ENCODE measurements at places on chromosomes 4 and X. TPM values are rescaled to one million over a fixed set of nuclear protein-coding genes. Genes with fewer than 3 reads are reported as not detected.

- no peaks in the 10 kb centered on the region for H3K36me3 ChIP-seq
- no peak overlapping the region for H3K27ac ChIP-seq
- no peak overlapping the region for H3K4me3 ChIP-seq
- no peak for DNase-seq
- H3K4me1 ChIP-seq, result no peaks in the 10 kb centered on the region
- no peaks in the 10 kb centered on the region for H3K27me3 ChIP-seq
Observed at GRCh38 chr4:73908965-73909364, 39.8 kb downstream of the CXCL1 start.

DNA sequence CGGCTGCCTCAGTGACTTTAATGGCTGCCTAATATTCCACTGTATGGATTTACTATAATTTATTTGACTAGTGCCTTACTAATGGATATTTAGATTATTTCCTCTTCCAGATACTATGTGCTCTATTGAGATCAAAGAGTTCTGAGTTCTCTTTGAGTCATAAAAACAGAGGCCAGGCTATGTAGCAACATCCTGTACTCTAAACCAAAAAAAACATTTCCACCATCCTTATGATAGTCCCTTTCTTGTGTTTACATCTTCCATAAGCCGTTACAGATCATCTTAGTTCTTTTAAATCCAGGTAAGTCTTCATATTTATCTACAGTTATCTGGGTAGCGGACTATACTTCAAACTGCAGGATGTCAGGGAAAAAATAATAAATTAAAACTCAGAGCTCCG, 56.6 kb upstream of the TMEM184C start:
- H3K27me3 ChIP-seq, result no peaks in the 10 kb centered on the region
- no peak for DNase-seq
- no peaks in the 10 kb centered on the region for H3K4me1 ChIP-seq
- H3K36me3 ChIP-seq, result no peaks in the 10 kb centered on the region
- H3K4me3 ChIP-seq, result no peak overlapping the region

- no peak overlapping the region for H3K27ac ChIP-seq
- H3K4me1 ChIP-seq, result peaks cover 6% of the 10 kb centered on the region
- DNase-seq, result peak; percentile 37
- no peaks in the 10 kb centered on the region for H3K27me3 ChIP-seq
- H3K4me3 ChIP-seq, result no peak overlapping the region
Observed at GRCh38 chrX:110180176-110180927, 137.5 kb downstream of the AMMECR1 start.

Gene TMEM31
- total RNA-seq, result not detected

Gene H2BW2
- not detected for total RNA-seq

Gene ADGRL3
- total RNA-seq, result 21.2 TPM

Gene MUC7
- total RNA-seq, result not detected

Gene GABRG1
- total RNA-seq, result not detected

Gene LANCL3
- total RNA-seq, result 0.87 TPM

Gene FGF5
- not detected for total RNA-seq

Data from hepatocyte (in vitro differentiated cells).